Sciatic nerve (tissue), 2 donors: ENCODE measurements at places on chromosomes 6 and 20.
A peak's percentile ranks its signal among the peaks of the same experiment; 100 is the strongest.

GRCh38 chr6:158708239-158708638, 58.4 kb downstream of the SYTL3 start:
- DNase-seq = no peak

DNA sequence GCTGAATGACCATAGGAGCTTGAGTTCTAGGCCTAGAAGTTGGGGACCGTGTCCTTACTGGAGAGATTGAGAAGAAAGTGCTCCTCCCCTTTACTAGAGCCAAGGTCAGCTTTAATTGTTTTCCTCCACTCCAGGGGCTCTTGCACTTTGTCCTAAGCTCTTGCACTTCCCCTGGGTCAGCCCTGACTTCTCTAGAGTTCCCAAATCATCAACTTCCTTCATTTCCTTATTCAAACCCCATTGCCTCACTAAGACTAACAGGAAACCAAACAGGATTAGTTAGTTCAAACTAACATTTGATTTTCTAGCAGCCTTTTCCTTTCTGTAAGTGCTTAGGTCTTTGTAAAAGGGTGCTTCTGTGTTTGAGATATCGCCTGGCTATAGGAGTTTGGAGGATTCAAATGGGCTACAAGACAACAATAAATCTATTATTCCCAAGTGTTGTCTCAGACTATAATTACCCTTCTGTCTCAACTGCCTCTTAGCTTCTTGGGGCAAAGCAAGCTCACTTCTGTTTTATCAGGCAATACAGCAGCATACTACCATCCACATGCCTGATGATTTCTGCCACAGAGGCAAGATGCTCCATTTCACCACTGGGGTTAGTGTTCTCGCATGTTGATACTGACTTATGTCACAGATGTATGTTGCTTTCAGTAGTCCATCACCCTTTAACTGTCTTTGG, 12.8 kb upstream of the DTNBP1 start:
- DNase-seq = no peak

DNA sequence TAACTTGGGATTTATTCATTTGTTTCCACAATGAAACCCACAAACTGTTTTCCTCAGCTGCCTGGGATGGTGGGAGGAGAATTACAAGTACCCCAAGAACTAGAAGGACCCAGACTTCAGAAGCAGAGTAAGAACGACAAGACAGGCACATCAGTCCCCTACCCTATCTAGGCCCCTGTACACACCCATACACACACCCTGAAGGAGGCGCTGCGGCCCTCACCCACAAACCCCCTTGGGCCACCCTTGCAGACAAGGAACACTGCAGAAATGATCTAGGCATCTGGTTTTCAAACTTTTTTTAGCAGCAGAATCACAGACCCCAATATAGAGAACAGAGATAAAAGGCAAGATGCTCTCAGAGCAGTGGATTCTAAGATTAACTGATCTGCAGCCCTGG, 55.0 kb downstream of the TRERF1 start:
- no peak for DNase-seq

DNA sequence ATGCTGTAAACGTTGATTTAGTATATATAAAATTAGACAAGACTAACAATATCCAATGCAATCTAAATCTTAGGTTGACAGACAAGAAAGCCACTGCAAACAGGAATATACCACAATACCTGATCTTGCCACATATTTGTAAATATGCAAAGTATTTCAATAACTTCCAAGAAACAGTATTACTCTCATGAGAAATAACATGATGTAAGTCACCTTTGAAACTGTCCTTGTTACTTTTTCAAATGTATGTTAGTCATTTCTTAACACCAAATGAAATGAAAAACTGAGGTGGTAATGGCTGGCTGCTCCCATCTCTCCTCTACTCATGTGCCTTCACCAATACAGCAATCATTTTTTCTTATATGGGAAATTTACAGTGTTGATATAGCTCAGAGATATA, 118.7 kb downstream of the ATG5 start:
- no peak for DNase-seq

DNA sequence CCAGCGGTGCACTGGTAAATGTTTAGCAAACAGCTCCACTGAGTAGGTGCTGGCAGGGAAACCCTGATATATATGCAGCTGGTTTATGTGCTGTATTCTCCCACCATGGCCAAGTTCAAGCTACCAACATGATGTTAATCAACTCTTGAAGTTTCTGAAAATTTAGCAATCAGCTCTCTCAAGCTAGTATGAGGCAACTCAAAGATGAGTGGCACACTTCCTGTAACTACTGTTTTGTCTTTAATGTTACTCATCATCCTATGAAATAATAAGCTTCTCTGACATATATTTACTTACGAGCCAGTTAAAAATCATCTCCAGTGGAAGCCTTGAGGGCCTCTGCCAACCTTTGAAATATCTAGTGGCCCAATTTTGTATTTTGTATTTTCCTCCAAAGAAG, 54.7 kb downstream of the TRMT6 start:
- DNase-seq = no peak

DNA sequence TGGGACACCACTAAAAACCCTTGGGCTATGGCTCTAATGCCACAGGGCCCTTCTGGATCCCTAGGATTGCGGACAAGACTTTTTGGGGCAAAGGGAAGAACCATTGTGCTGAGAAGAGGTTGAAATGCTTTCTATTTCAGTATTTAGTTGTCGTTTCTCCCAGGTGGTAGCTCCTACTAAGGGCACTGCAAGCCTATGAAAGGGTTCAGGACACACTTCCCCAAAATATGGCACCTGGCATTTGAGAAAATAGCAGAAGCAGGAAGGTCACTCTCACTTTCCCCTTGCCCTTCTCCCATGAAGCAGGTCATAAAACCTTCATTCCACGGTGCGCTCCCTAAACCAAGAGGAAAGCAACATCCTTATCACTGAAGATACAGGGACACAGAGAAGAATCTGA, 125.4 kb upstream of the GPR6 start:
- no peak for DNase-seq

- no peak for DNase-seq
Measured at GRCh38 chr6:158030380-158031300, 49.0 kb downstream of the SYNJ2 start.

DNA sequence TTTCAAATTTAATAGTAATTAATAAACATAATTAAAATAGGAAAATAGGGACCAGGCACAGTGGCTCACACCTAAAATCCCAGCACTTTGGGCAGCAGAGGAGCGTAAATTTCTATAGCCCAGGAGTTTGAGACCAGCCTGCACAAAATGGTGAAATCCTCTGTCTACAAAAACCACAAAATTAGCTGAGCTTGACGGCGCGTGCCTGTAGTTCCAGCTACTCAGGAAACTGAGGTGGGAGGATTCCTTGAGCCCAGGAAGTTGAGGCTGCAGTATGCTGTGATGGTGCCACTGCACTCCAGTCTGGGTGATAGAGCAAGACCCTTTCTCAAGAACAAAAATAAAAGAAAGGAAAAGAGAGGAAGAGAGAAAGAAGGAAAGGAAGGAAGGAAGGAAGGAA, 1387.0 kb upstream of the ADGRB3 start:
- no peak for DNase-seq

DNA sequence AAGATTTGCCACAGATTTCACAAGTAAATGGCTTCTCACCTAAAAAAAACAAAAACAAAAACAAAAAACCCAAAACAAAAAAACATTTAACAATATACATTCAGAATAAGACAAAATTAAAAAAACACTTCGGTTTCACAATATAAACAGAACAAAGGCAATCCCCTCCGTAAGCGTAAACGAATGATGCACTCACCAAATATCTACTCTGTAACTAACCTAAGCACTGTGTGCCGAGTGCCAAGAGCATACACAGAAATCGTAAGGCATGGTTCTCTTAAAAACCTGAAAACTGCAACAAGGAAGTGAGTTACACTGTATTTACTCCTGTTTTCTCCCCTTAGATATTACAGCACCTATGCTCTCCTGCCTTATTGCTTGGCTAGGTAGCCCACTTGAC, 12.1 kb upstream of the MICAL1 start:
- no peak for DNase-seq

DNA sequence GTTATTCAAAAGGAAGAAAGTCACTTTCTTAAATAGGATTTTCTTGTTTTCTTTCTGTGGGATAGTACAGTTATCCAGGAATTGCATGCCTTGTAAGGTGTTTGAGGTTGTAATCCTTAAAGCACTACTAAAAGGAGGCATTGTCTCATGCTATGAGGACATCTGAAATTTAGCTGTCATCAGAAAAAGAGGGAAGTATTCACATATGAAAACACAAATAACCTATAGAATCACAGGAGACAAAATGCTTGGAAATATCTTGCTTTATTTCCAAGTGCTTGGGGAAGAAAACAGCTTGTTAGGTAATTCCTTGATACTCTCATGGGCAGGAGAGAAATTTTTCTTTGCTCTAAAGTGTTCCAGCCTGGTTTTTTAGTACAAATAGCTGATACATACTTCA, 40.1 kb downstream of the HECA start:
- DNase-seq = no peak

DNA sequence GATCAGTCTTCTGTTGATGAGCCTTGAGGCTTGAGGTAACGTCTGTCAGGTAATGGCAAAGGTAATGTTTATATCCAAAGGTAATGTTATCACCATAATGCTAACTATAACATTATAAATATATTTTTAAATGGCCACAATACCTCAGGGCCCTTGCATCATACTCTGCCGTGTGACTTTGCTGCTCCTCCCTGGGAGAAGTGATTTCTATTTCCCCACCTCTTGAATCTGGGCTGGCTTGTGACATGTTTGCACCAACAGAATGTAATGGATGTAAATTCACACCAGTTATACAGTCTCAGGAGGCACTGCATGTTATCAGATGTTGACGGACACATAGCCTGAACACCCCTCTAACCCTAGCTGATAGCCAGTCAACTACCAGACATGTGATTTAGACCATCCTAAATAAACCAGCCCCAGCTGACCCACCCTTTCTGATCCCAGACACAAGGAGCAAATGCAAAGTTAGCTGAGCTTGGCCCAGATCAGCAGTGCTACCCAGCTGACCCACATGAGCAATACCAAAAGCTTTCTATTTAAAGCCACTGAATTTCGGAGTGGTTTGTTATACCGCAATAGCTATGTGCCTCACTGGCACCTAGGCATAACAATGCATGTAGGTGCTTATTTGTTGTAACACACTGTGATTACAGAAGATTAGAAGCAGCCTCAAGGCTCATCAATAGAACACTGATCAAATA, 93.8 kb upstream of the SIRPA start:
- DNase-seq = no peak

- DNase-seq = no peak
Measured at GRCh38 chr6:74166849-74167248, 470.8 kb downstream of the CD109 start.

- peak; percentile 70 for DNase-seq
Measured at GRCh38 chr6:110875548-110876169, 1.1 kb downstream of the AMD1 start.

DNA sequence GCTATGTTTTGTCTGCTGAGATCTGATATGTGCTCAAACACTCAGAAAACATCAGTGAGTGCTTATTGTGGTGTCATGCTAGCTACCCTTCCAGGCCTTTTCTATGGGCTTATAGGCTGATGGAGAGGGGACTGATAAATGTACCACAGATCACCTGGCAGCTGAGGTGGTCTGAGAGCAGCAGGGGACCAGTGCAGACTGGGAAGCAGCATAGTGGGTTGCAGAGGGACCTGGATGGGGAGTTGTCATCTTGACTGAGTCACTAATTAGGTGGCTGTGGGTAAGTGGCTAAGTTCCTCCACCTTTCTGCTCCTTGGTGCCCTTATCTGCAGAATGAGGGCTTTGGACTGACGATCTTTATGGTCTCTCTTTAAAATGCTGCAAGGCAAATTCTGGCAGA, 2.8 kb downstream of the TMEM200A start:
- DNase-seq = no peak

GRCh38 chr20:50121858-50122271, 8.9 kb upstream of the UBE2V1 start:
- no peak for DNase-seq

GRCh38 chr6:113489952-113490746, 367.0 kb upstream of the MARCKS start:
- no peak for DNase-seq

DNA sequence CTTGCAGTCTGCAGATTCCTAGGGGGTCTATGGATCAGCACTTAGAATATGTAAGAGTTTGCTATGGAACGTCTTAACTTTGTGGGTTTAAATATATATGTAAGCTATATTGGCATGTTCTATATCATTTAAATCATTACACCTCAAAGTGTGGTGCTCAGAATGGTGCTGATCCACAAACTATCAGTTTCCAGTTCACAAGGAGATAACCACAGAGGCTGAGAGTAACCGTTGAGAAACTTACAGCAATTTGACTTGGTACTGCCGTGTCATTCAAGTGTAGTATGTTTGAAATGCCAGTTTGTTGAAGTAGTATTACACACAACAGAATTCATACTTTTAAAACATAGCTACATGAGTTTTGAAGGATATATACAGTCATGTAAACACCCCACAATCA, 279.7 kb downstream of the FARS2 start:
- no peak for DNase-seq

GRCh38 chr6:36735110-36736071, 37.8 kb downstream of the RAB44 start:
- peak; percentile 91 for DNase-seq

DNA sequence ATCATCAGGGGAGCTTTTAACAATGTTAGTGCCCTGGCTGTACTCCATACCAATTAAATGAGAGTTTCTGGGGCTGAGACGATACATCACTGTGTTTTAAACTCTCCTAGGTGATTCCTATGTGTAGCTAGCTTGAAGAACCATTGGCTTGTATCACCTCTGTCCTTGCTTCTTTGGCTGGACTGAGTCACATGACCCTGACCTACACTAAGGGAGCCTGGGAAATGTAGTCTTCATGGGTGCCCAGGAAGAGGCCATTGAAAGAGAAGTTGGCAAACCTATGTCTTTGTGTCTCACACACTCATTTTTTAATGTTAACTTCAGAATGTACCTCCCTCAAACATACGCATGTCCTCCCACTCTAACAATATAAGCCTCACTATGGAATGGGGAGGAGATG, 506.6 kb downstream of the DHX35 start:
- DNase-seq = no peak

GRCh38 chr20:19451231-19451922, 238.9 kb downstream of the SLC24A3 start:
- DNase-seq = no peak

DNA sequence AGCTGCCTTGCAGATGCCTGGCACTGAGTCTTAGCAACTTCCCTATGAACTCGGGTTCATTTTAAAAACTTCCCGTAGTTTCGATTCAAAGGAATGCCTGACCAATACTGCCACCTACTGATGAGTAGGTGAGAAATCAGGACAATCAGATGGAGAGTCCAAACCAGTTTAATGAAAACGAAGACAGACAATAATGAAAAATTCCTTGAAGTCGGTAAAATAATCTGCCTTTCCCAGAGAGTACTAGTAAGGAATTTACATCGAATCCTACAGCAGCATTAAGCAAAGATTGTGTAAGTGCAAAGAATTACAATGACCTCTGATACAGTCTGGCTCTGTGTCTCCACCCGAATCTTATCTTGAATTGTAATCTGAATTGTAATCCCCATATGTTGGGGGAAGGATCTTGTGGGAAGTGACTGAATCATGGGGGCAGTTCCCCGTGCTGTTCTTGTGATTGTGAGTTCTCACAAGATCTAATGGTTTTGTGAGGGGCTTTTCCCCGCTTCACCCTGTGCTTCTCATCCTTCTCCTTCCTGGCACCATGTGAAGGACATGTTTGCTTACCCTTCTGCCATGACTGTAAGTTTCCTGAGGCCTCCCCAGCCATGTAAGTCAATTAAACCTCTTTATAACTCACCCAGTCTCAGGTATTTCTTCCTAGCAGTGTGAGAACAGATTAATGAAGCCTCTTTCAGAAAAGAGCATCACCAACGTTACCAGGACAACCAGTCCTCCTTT, 134.4 kb downstream of the ARHGAP18 start:
- DNase-seq = no peak

- DNase-seq = no peak
Measured at GRCh38 chr6:121823437-121823851, 388.0 kb downstream of the GJA1 start.

GRCh38 chr6:56372406-56372995, 125.1 kb upstream of the COL21A1 start:
- no peak for DNase-seq
